ENCODE measurements at places on chromosomes 6 and 20. TPM values are rescaled to one million over a fixed set of nuclear protein-coding genes. Genes with fewer than 3 reads are reported as not detected.
A peak's percentile ranks its signal among the peaks of the same experiment; 100 is the strongest.

DNA sequence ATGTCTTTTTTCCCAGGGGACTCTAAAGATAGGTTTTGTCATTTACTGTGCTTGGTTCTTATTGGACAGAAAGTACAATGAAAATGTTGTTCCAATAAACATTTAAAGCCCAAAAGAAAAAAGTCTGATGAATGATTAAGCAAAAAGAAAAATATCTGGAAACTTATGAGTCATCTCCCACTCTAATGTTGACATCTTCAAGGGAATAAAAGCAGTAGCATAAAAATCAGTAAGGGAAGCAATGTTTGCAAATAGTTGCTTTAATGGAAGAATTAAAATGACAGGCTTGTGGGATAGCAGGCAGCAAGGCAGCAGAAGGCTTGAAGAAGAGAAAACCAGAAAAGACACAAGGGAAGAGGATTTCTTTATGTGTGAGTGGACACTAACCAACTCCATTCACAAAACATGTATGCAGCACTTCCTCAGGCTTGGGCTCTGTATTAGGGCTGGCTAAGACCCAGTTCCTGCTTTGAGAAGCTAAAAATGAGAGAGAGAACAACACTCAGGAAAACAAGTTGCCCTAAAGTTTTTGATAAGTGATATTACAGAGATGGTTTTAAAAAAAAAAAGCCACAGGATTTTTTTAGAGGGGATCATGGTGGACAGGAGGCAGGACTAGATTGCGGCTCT lies 263.2 kb upstream of the NT5E start:
- no peak overlapping the region for H3K27ac ChIP-seq
- H3K4me1 ChIP-seq = no peaks in the 10 kb centered on the region
- H3K4me3 ChIP-seq = no peak overlapping the region
- no peaks in the 10 kb centered on the region for H3K36me3 ChIP-seq

- DNase-seq = no peak
- H3K4me3 ChIP-seq = no peak overlapping the region
- H3K27me3 ChIP-seq = no peaks in the 10 kb centered on the region
- H3K36me3 ChIP-seq = peaks cover 56% of the 10 kb centered on the region
- no peak overlapping the region for H3K27ac ChIP-seq
Measured at GRCh38 chr6:8059129-8059528, 5.1 kb downstream of the BLOC1S5 start.

DNA sequence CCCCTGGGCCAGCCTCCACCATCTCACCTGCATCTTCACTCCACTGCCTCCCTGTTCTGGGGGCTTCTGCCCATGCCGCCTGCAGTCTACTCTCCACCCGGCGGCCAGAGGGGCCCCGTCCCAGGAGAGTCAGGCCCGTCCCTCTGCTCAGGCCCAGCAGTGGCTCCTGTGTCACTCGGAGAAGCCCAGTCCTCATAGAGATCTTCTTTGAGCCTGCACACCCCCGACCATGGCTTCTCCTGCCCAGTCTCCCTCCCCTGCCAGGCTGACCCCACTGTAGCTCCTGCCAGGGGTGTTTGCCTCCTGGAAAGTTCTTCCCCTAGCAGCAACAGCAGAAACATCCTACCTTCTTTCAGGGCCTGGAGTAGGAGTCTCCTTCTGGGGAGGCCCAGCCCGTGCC lies 22.2 kb upstream of the NOL4L start:
- peaks cover 7% of the 10 kb centered on the region for H3K27me3 ChIP-seq
- peak overlapping the region; percentile 11 for H3K27ac ChIP-seq
- no peaks in the 10 kb centered on the region for H3K36me3 ChIP-seq

Gene TFAP2D
- not detected for total RNA-seq

Gene LKAAEAR1
- total RNA-seq = not detected
